MM.1S (cell line): ENCODE measurements at places on chromosomes 13 and 19.

DNA sequence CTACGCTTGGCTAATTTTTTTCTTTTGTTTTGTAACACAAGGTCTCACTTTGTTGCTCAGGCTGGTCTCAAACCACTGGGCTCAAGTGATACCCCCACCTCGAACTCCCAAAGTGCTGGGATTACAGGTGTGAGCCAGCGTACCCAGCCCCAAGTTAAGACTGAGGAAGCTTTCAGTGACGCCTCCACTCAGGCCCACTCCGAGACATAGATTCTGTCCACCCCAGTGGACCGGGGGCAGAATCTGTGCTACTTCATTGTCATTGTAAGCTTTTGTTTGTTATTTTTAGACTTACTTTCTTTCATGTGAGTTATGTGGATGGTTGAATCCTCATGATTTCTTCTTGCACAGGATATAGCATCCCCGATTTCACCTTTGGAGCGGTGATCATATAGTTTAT lies 156.9 kb upstream of the TSHZ3 start:
- no peaks in the 10 kb centered on the region for H3K36me3 ChIP-seq
- H3K4me1 ChIP-seq, result no peaks in the 10 kb centered on the region
- H3K27ac ChIP-seq, result no peak overlapping the region
- H3K27me3 ChIP-seq, result peaks cover 18% of the 10 kb centered on the region
- no peak for DNase-seq

DNA sequence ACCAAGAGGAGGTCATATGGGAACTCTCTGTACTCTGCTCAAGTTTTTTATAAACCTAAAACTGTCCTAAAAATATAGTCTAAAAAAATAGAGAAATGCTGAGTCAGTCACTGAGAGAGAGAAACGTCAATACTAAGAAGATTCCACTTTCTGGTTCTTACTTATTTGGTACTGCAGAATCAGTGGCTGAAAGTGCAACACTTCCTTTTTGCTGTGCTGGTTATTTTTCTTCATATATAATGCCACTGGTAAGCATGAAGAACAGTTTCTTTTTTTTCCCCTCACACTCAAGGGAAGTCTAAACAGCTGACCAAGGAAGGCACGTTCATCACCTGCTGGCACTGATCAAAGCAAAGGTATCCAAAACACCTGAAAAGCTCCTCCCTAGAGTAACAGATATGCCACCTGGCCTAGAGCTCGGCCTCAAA lies 44.3 kb upstream of the N4BP2L1 start:
- H3K27me3 ChIP-seq, result no peaks in the 10 kb centered on the region
- H3K27ac ChIP-seq, result peak overlapping the region; percentile 100
- no peaks in the 10 kb centered on the region for H3K36me3 ChIP-seq
- peaks cover 41% of the 10 kb centered on the region for H3K4me1 ChIP-seq
- H3K4me3 ChIP-seq, result no peak overlapping the region

GRCh38 chr19:54063350-54064116 lies at the start of gene VSTM1:
TSS of gene VSTM1 (minus strand) at chr19:54063897. CDS start at chr19:54063777, 120 bp downstream.
- peaks cover 45% of the 10 kb centered on the region for H3K27me3 ChIP-seq
- no peaks in the 10 kb centered on the region for H3K36me3 ChIP-seq
- H3K27ac ChIP-seq, result no peak within 1 kb of the TSS
- no peak for DNase-seq
- no peaks in the 10 kb centered on the region for H3K4me1 ChIP-seq

DNA sequence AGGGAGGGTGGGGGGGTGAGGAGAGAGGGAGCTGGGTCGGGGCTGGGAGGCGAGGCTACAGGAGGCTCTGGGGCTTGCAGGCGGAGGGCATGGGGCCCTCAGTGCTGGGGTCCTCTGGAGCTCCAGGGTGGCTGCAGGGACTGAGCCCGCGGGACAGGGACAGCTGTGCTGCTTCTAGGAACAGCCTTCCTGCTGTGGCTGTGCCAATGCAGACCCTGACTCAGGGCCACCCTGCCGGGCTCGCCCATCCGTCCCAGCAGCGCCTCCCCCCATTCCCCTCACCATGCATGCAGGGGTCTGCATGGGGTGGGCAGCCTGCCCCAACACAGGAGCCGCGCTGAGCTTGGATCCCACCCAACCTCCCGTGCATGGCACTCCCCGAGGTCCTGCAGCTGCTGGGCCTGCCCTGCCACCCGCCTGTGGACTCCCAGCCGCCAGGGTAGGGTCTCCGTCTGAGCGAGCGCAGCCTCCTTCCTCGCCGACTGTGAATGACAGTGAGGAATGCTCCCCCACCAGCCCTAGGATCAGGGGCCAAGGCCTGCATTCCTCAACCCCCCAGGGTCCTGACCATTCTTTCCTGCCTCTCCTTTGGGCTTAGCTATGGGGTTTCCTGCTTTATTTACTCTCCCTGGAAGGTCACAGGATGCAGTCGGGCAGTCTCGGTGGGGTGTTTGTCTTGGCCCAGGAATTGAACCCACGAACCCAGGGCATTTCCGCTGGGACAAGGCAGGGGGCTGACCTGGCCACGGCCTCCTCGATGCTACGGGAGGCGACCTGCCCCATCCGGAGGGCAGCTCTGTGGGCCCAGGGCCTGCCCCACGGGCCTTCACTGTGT lies 23.4 kb downstream of the CEBPG start:
- no peaks in the 10 kb centered on the region for H3K4me1 ChIP-seq
- H3K4me3 ChIP-seq, result no peak overlapping the region
- H3K27me3 ChIP-seq, result no peaks in the 10 kb centered on the region
- H3K27ac ChIP-seq, result no peak overlapping the region
- no peaks in the 10 kb centered on the region for H3K36me3 ChIP-seq
- no peak for DNase-seq

- H3K27ac ChIP-seq, result no peak overlapping the region
- H3K36me3 ChIP-seq, result no peaks in the 10 kb centered on the region
- H3K4me3 ChIP-seq, result no peak overlapping the region
- no peaks in the 10 kb centered on the region for H3K4me1 ChIP-seq
- DNase-seq, result no peak
Observed at GRCh38 chr13:31982540-31982939, 49.0 kb upstream of the FRY start.

- H3K4me3 ChIP-seq, result no peak overlapping the region
- no peaks in the 10 kb centered on the region for H3K4me1 ChIP-seq
- H3K27me3 ChIP-seq, result peaks cover 70% of the 10 kb centered on the region
- no peak overlapping the region for H3K27ac ChIP-seq
- DNase-seq, result no peak
- no peaks in the 10 kb centered on the region for H3K36me3 ChIP-seq
Observed at GRCh38 chr19:10018263-10018662, 5.0 kb downstream of the RDH8 start.

DNA sequence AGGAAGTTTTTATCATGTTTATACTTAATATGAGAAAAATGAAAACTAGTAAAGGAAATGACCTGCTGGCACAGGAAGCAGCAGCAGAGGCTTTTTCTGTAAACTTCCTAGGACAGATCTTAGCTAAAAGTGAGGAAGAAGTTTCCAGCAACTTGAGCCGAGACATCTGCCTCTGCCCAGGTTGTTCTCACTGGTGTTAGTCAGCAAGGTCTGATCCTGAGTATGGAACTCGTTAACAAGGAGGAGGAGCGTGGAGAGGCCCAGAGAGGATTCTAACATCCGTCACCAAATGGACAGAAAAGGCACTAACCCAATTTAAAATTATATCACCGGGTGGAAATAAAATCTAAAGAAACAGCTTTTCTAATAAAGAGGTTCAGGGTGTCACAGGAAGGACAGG lies 43.6 kb downstream of the PHF11 start:
- no peak for DNase-seq
- H3K4me3 ChIP-seq, result no peak overlapping the region
- H3K27me3 ChIP-seq, result no peaks in the 10 kb centered on the region
- H3K36me3 ChIP-seq, result no peaks in the 10 kb centered on the region
- H3K27ac ChIP-seq, result 0 out of 2 replicates have a peak overlapping the region, but pooled peaks have one; percentile 72
- H3K4me1 ChIP-seq, result peaks cover 8% of the 10 kb centered on the region

GRCh38 chr13:38967446-38967845 lies 23.2 kb downstream of the STOML3 start:
- DNase-seq, result no peak
- H3K4me3 ChIP-seq, result no peak overlapping the region
- no peaks in the 10 kb centered on the region for H3K36me3 ChIP-seq
- H3K27me3 ChIP-seq, result no peaks in the 10 kb centered on the region
- no peak overlapping the region for H3K27ac ChIP-seq

DNA sequence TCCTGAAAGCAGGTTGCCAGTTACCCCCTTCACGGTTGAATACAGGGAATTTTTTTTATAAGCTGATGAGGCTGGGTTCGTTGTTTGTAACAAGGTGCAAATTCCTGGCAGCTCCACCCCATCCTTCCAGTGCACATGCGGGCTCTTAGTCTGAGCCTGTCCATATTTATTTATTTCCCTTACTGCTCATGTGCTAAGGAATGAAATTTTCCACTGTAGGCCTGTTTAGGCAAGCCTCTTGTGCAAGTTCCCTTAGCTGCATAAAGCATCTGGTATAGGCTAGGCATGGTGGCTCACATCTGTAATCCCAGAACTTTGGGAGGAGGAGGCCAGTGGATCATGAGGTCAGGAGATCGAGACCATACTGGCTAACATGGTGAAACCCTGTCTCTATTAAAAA lies 560.9 kb upstream of the PCDH9 start:
- H3K4me1 ChIP-seq, result no peaks in the 10 kb centered on the region
- DNase-seq, result no peak
- no peak overlapping the region for H3K4me3 ChIP-seq
- H3K27ac ChIP-seq, result no peak overlapping the region
- no peaks in the 10 kb centered on the region for H3K36me3 ChIP-seq

GRCh38 chr13:93409816-93410215 lies 183.2 kb downstream of the GPC6 start:
- no peaks in the 10 kb centered on the region for H3K4me1 ChIP-seq
- H3K27me3 ChIP-seq, result no peaks in the 10 kb centered on the region
- H3K4me3 ChIP-seq, result no peak overlapping the region
- no peaks in the 10 kb centered on the region for H3K36me3 ChIP-seq
- H3K27ac ChIP-seq, result no peak overlapping the region
- DNase-seq, result no peak

- H3K27ac ChIP-seq, result no peak overlapping the region
- no peak for DNase-seq
- H3K4me3 ChIP-seq, result no peak overlapping the region
- H3K36me3 ChIP-seq, result no peaks in the 10 kb centered on the region
- H3K4me1 ChIP-seq, result no peaks in the 10 kb centered on the region
Observed at GRCh38 chr13:42007844-42008243, 40.6 kb upstream of the DGKH start.
